RWPE1 (cell line): ENCODE measurements at places on chromosomes 11 and 22.
A peak's percentile ranks its signal among the peaks of the same experiment; 100 is the strongest.

GRCh38 chr11:2123628-2123960 lies 15.6 kb downstream of the IGF2 start:
- DNase-seq: no peak

DNA sequence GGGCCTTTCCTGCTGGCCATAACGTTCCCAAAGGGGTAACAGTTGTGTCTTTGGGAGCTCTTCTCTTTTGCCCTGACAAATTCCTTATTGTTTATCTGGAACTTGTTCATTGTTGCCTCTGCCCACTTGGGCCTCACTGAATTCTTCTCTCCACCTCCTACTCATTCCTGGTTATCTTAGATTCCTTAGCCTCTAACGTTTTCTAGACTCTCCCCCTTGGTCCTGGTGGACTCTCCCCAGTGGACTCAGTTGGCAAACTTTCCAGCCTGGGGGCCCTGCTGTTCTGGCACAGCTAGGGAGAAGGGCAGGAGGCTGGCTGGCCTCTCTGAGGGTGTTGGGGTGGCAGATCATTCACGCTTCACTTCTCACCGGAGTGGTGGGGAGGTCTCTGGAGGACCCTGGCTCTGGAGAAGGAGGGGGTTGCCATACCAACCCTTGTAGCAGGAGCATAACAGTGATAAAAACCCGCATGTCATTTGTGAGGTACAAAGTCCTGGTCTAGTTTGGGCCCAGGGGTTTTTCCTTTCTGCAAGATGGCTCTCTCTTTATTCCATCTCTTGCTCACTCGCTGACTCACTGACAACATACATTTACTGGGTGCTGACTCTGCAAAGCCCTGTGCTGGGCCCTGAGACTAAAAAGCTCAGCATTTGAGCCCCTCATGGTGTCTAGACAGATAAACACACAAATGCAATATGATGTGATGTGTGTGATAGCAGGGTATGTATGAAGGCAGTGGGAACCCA lies 39.7 kb downstream of the YWHAH start:
- no peak for DNase-seq

GRCh38 chr11:118921121-118921928 lies 4.4 kb downstream of the BCL9L start:
- peak; percentile 69 for DNase-seq

DNA sequence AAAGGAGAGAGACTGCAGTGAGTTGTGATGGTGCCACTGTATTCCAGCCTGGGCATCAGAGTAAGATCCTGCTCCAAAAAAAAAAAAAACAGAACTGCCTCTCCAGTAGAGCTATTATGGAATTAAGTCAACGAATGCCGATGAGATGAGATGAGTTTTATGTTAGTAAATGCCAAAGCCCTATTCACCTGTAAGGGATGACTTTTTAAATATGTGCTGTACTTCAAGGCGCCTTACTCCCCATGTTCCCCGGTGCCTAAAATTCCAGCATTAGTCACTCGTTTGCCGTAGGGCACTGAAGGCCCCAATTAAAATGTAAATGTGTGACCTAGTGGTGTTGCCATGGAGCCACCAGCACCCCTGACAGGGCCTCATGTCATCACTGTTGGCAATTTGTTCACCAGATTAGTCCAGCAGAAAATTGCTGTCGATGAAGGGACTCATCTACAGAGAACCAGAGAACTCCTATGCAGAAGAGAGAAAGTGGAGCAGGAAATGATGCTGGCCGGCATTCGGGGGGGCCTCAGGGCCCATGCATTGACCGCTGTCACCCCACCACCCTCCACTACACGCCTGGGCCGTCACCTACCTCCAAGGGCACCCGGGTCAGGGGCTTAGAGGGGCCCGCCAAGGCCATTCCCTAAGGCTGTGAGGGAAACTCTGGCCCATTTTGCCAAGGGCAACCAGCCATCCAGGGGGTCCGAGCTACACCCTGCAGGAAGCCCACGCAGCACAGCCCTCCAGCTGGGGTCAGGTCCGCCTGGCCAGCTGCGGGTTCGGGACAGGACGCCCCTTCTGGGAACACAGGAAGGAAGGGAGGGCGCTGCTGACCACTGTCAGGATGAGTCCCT lies 17.8 kb downstream of the LIF start:
- DNase-seq: peak; percentile 72

GRCh38 chr11:47001781-47002181 lies 65.2 kb downstream of the CSTPP1 start:
- DNase-seq: no peak

DNA sequence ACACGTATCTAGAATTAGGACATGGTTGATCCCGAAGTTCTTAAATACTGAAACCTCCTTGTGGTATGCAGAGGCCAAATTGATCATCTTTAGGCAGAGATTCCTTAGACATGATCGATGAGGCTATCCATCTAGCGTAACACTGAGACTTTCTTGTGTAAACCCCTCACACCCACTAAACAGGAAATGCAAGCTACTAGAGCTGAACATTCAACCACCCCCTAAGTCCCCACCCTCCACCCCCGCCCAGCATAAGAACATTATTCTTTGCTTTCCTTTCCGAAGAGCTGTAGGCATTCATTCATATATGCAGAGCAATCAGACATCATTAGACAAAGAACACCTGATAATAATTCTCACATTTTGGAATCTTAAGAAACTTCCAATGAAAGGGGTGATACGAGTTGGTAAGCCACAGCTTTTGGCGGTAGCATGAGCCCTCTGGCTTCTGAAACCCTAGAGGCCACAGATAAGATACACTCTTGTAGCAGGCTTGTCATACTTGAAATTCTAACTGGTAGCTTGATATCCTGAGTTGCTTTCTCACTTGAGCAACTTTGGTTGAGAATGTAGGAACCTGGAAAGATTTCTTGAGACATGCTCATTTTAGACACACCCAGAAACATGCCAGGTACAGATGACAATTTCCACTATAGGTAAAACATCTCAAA lies 42.2 kb downstream of the FLI1 start:
- DNase-seq: no peak

- DNase-seq: no peak
Measured at GRCh38 chr11:22342211-22343031, 4.2 kb downstream of the SLC17A6 start.

DNA sequence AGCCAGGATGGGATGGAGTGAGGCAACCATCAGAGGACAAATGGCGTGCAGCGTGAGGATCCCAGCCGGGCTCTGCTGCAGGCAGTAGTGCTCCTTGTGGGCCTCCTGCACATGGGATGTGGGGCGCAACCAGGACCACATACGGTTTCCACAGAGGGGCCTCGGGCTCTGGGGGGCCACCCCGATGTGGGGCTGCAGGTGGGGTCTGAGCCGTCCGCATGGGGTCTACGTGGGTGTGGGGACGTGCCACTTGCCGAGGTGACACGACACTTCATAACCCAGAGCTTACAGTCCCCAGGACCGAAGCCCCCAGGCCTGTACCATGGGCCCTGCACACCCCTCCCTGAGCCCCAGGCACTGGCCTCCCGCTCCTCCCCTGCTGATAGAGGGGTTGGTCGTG lies 10.8 kb downstream of the TTLL8 start:
- no peak for DNase-seq
